ENCODE measurements at places on chromosomes 2 and 18.

DNA sequence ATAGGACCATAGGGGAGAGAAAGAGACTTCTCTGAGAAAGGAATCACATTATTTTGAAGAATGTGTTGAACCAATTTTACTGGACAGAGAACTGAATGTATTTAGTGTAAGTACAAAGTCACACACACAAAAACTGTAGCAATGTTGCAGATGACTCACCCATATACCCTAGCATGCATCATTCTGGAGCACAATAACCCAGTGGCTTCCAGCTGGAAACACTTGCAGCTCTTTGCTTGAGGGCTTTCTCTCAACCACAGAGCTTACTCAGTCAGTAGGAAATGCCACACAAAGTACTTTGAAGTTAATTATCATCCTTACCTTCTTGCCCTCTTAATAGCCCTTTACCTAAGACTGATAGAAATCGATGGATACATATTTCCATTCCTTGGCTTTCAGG is 760.0 kb upstream of the FSHR start:
- DNase-seq: peak; percentile 82

DNA sequence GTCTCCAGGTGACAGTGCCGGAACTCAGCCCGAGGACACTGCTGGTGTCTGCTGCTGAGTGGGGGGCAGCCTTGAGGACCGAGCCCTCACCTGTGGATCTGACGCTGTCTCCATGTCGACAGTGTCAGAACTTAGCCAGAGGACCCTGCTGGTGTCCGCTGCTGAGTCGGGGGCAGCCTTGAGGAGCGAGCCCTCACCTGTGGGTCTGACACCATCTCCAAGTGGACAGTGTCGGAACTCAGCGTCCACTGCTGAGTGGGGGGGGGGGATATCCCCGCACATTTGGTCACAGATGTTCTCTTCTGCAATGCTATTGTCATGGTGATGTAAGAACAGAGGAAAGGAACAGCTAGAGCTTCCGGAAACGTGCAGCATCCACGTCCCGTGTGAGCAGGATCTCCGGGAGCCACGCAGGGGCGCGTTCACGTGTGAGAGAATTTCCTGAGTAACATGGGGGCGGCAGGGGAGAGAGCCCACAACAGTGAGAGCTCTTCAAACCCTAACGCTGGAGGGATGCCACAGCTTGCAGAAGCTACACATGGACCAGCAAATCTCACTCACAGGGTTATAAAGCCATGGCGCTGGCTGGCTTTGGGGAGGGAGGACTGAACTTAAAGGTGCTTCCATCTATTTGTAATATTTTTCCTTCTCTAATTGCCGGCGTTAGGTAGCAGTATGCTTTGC is 250.7 kb upstream of the SALL3 start:
- DNase-seq: no peak

- DNase-seq: no peak
Observed at GRCh38 chr2:197297266-197297665, 13.3 kb downstream of the ANKRD44 start.

- DNase-seq: no peak
Observed at GRCh38 chr2:69385443-69386151, 1.4 kb downstream of the GFPT1 start.

GRCh38 chr2:98134172-98135005 is 47.4 kb downstream of the VWA3B start:
- DNase-seq: peak; percentile 38

GRCh38 chr2:58070765-58071164 is 24.2 kb downstream of the VRK2 start:
- DNase-seq: no peak

- DNase-seq: no peak
Observed at GRCh38 chr2:100321179-100321865, 979 bp downstream of the LONRF2 start.

DNA sequence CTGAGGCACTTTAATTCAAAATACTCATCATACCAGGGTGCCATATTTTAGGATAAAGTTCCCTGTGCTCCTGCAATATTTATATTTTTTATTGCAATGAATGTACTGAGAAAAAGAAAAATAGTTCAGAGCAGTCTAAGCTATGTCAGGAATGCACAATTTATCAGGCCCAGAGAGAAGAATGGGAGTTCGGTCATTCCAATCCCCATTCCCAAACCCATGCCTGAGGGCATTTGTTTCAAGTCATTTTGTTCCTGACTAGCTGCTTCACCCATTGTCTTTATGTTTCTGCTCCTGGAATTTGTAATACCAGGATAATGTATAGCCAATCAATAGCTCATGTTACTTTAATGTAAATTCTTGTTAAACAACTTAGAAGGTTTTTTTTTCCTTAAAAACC is 24.4 kb upstream of the FTCDNL1 start:
- DNase-seq: no peak

DNA sequence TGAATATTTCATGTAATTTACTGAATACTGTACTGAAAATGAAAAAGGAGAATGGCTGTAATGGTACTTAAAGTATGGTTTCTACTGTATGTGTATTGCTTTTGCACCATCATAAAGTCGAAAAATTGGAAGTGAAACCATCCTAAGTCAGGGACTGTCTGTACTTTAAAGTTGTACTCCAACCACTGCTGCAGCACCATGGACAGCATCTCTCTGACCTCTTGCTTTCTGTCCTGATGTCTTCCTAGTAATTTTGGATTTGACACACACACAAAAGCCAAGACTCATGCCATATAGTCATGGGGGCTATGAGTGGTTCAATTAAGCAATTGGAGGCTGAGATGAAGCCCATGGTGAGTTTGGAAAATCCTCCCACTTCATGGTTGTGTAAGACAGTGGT is 256.3 kb upstream of the PKDCC start:
- peak; percentile 15 for DNase-seq

DNA sequence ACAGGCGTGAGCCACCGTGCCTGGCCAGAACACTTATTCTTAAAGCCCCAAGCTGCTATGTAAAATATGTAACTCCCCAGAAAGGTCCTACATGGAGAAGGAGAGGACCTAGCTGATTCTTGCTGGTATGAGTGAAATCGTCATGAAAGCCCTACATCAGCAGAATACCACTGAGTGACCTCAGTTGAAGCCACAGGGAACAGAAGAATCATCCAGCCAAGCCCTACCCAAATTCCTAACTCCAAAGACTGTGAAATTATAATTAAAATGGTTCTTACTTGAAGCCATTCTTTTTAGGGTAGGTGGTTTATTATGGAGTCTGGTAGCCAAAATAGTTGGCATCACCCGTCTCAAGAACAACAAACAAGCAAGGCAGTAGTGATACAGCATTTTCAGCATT is 4.5 kb upstream of the DTNB start:
- peak; percentile 72 for DNase-seq

- DNase-seq: no peak
Observed at GRCh38 chr18:31280502-31280901, 37.5 kb upstream of the DSG1 start.

Measured in astrocyte of the cerebellum (primary cell).